Fibroblast of skin of scalp (primary cell): ENCODE measurements at places on chromosomes 12 and 14.
A peak's percentile ranks its signal among the peaks of the same experiment; 100 is the strongest.

DNA sequence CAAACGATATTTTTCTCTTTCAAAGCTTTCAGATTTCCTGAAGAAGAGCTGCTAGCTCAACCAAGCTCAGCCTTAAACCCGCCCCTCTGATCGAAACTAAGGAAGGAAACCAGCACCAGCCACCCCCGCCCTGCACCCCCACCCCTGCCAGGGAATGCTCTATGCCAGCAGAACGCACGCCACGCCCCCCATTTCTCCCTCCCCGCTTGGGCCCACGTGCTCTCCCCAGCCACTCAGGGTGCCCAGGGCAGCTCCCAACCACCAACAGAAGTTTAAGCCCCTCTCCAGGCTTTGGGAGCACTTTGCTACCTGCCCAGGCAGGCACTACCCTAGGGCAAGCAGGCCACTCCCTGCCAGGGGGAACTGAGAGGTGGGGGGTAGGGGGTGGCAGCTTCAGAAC lies 18.8 kb upstream of the KRT78 start:
- no peak for DNase-seq

DNA sequence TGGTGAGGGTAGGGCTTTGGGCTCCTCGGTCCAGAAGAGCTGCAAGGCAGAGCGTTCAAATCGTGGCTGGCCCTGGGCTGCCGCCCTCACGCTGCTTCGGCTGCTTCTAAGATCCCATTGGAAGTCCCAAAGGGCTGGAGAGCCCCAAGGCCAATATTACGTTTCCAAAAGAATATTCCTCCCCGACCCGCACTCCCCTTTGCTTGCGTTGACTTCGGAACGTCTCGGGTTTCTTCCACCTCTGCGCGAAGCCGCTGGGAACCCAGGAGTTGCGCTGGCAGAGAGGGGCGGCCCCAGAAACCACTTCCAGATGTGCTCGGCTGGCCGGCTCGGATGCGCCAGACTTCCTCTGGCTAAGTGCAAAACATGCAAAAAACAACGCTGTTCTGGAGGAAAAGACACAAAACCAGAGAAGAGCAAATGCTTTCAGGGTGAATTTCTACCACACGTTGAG lies at the start of gene GLT8D2:
Gene GLT8D2, minus strand, starts transcription at position 285 of the 454 bp plus-strand sequence. CDS start 30,539 bp downstream, outside the sequence.
- DNase-seq, result peak; percentile 80

- DNase-seq, result no peak
Observed at GRCh38 chr12:86196465-86196864, 59.7 kb downstream of the MGAT4C start.

DNA sequence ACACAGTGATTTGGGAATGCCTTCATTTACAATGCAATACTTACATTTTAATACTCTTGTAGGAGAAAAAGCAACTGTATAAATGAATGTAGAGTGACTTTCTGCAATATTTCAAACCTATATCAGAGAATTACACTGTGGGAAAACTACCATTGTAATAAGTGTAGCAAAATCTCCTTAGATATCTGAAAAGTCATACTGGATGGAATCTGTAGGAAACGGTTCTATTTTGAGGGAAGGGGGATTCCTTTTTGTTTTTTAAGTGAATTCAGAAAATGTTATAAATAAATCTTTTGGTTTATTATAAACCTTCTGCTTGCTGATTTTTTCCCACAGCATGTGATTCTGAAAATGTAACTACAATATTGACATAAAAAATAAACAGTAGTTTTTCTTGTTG lies 23.0 kb downstream of the ZNF891 start:
- no peak for DNase-seq

DNA sequence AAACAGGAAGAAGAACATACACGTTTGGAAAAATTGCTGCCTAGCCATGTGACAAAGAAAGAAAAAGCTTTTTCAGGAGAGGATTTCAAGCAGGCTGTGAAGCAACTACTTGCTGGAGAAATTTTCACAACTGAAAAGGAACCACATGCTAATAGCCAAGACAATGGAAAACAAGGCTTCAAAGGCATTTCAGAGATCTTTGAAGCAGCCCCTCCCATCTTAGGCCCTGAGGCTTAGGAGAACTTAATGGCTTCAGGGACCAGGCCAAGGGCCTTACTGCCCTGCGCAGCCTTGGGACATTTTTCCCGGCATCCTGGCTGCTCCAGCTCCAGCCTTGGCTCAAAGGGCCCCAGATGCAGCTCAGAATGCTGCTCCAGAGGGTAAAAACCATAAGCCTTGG lies 255.9 kb upstream of the ARID2 start:
- DNase-seq, result no peak

- DNase-seq, result peak; percentile 63
Observed at GRCh38 chr14:20697273-20698017, 8.9 kb downstream of the ANG start.

GRCh38 chr12:76375470-76375869 lies 27.3 kb upstream of the BBS10 start:
- peak; percentile 2 for DNase-seq

DNA sequence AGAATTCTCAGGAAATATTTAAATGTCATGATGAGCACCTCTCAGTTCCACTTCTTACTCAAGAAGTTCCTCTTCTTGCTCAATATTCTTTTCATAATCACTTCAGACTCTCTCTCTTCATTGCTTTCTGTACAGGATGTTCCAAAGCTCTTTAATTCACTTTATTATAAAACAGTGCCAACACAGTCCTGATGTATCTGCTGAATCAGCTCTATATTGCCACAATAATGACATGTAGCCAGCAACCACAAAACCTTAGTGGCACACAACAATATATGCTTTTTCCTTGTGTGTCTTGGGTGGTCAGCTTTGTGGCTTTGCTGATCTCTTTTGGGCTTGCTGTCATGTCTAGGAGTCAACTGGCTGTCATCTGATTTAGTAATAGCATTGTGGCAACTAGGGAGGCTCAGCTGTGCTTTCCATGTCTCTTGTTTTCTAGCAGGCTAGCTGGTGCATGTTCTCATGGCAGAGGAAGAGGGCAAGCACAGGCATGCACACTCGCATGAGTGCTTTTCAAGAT lies 52.8 kb upstream of the SLC2A13 start:
- DNase-seq, result no peak

DNA sequence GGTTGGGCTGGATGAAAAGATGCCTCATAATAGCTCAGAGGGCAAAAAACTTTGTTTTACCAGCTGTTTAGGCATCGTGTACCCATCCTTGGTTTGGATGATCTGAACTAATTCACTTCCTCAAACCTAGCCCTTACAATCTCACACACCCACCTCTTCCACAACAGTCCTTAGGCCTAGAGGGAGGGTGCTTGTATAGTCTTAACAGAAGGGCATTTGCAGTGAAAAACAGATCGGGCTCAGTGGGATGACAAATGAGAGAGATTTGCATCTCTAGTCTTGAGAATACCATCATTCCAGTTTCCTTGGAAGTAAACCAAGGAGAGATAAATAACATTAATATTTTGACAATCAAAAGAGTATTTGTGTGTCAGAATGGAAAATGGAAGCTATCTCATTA lies 11.0 kb downstream of the SLCO1A2 start:
- no peak for DNase-seq

- no peak for DNase-seq
Observed at GRCh38 chr12:113747017-113747416, 219.1 kb downstream of the RBM19 start.

GRCh38 chr12:125194163-125194773 lies 129.0 kb downstream of the AACS start:
- DNase-seq, result peak; percentile 66
